ENCODE measurements at places on chromosomes 1 and 21. TPM values are rescaled to one million over a fixed set of nuclear protein-coding genes. Genes with fewer than 3 reads are reported as not detected.

ARHGEF16 gene
- total RNA-seq, result 4.8 TPM

FMO2 gene
- not detected for total RNA-seq

OR2T29 gene
- not detected for total RNA-seq

NR5A2 gene
- total RNA-seq, result 2.7 TPM

WDR64 gene
- total RNA-seq, result not detected

THEM5 gene
- not detected for total RNA-seq

ZNF669 gene
- 4.0 TPM for total RNA-seq

KIF17 gene
- 1.6 TPM for total RNA-seq

EDN2 gene
- 23.1 TPM for total RNA-seq

SPATA17 gene
- total RNA-seq, result 2.9 TPM

DNAJC28 gene
- 0.49 TPM for total RNA-seq

LRRC39 gene
- total RNA-seq, result not detected

PROX1 gene
- 0.12 TPM for total RNA-seq

MEAF6 gene
- total RNA-seq, result 48.5 TPM

PDE4DIP gene
- total RNA-seq, result 6.1 TPM

FAM177B gene
- not detected for total RNA-seq

ARHGAP30 gene
- not detected for total RNA-seq

COL11A1 gene
- total RNA-seq, result 0.88 TPM

ADORA3 gene
- not detected for total RNA-seq

MAN1C1 gene
- total RNA-seq, result 0.21 TPM

SLAMF9 gene
- total RNA-seq, result 0.25 TPM

FAM72B gene
- total RNA-seq, result 5.6 TPM

TLR5 gene
- total RNA-seq, result 0.05 TPM

TMEM240 gene
- 0.47 TPM for total RNA-seq

FMO4 gene
- total RNA-seq, result 0.45 TPM

CRABP2 gene
- 9.3 TPM for total RNA-seq

PLPPR5 gene
- not detected for total RNA-seq

NTPCR gene
- 95.1 TPM for total RNA-seq

FBXO2 gene
- total RNA-seq, result 8.4 TPM

SLC26A9 gene
- total RNA-seq, result 0.10 TPM

BNIPL gene
- total RNA-seq, result 0.05 TPM

KRTAP13-2 gene
- total RNA-seq, result not detected

AMY2A gene
- not detected for total RNA-seq

LCE1B gene
- not detected for total RNA-seq

CHIA gene
- not detected for total RNA-seq

RNF187 gene
- 58.0 TPM for total RNA-seq

ESPN gene
- total RNA-seq, result 0.50 TPM
